ENCODE measurements at places on chromosomes 16 and 17.

GRCh38 chr16:1277151-1277598 lies 21.3 kb downstream of the TPSD1 start:
- DNase-seq: no peak

DNA sequence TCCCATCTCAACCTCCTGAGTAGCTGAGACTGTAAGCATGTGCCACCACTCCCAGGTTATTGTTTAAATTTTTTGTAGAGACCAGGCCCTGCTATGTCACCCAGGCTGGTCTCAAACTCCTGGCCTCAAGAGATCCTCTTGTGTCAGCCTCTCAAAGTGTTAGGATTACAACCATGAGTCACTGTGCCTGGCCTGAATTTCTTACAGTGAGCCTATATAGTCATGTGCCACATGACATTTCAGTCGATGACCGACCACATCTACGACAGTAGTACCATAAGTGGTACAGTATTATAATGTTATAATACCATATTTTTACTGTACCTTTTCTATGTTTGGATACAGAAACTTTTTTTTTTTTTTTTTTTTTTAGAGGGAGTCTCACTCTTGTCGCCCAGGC lies 195.3 kb downstream of the STX8 start:
- DNase-seq: no peak

GRCh38 chr16:83666449-83666848 lies 141.3 kb upstream of the HSBP1 start:
- no peak for DNase-seq

DNA sequence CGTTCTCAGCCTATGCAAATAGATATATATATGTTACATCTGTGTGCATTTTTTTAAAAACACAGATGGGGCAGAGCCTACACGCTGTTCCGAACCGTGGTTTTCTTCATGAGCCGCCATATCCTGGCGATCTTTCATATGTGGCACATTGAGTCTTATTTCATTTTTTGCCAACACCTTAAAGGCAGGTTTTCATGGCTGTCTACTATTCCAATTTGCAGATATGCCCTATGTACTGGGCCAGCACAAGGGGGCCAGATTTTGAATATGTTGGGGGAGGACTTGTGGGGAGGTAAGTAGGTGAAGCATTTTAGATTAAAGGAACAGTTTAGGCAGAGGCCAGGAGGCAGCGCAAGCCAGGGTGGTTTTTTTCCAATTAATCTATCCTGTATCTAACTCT lies 16.0 kb downstream of the WFDC1 start:
- no peak for DNase-seq
